NCI-H226 (cell line): ENCODE measurements at places on chromosomes 1 and 21.
A peak's percentile ranks its signal among the peaks of the same experiment; 100 is the strongest.

GRCh38 chr1:204377800-204378668 is 18.3 kb upstream of the PLEKHA6 start:
- no peak for DNase-seq

DNA sequence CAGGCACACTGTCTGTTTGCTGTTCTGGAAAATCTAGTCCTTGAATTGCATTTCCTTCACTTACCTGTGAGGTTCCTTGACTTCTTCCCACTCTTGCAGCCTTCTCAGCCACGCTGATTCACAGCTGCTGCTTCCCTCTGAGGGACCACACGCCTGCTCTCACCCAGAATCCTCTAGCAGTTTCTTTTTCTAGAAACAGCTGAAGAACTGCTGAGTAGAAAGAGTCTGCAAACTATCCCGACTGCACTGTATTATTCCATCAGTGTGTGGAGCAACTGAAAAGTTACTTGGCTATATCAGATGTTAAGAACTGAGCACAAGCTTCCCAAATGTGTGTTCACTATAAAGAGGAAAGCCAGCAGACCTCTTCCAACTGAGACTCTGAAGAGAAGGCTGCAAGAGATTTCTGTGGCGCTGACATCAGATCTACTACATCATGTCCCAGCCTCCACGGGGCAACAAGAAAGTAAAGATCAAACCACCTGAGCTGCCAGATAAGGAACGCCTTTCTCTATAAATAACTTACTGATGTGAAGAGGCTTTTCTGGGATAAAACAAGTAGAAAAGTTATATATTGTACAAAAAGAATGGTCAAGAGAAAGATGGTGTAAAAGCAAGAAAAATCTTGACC is 226.6 kb downstream of the RERE start:
- no peak for DNase-seq

- no peak for DNase-seq
Observed at GRCh38 chr21:40244981-40245380, 377.7 kb downstream of the PCP4 start.

- peak; percentile 39 for DNase-seq
Observed at GRCh38 chr1:206912445-206913095, 9.2 kb downstream of the FCMR start.

DNA sequence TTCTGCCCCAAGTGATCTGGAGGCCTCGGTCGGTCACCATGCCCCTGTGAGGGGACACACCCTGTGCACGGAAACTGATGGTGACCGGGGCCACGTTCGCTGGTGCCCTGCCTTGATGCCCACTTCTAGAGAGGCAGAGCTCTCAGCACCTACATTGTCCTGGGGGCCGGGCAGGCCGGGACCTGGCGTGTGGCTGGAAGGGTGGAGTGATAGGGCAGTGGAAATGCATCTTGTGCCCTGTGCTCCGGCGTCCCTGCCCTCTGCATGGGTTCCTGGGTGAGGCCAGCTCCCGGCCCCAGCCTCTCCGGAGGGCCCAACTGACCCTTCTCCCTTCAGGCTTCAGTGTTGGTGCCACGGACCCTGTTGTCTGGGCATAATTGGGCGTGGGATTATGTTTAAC is 11.0 kb upstream of the UMODL1 start:
- no peak for DNase-seq

DNA sequence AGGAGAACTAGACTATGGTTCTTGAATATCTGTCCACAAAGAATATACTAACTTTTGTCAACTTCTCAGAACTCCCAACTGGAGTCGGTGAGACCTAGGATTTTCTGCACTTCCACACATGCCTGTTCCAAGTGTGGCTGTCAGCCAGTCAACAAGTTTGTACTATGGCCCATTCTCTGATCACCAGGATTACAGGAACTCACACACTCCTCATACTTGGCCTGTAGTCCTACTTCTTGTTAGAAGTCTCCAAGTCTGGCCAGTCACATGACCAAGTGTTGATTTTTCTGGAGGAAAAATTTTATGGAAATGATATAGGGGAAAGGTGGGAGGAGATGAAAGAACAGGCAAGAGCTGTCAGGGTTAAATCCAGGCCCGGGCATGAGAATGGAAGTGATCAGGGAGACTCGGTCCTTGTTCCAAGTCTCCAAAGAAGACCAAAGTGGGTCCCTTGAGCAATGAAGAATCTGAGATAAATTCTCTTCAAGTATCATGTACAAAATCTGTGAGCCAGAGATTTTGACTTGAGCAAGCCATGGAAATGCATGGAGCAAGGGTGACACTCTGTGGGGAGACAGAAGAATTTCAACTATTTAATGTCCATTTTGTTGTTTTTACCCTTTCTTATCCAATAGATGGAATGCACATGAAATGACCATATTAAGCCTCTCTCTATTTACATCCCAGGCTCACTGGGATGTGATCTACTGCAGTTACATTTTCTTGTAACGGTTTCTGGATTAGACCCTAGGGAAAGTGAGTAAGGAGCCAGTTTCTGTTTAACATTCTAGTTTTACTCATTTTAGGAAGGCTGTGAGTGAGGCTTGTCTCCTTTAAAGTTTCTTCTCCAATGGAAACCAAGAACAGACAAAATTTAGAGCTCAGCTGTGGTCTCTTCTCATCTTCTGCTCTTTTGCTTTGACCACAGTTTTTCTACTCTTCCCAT is 320.9 kb downstream of the ASTN1 start:
- DNase-seq = no peak

GRCh38 chr1:78153092-78153736 is 107.4 kb downstream of the GIPC2 start:
- DNase-seq = no peak

DNA sequence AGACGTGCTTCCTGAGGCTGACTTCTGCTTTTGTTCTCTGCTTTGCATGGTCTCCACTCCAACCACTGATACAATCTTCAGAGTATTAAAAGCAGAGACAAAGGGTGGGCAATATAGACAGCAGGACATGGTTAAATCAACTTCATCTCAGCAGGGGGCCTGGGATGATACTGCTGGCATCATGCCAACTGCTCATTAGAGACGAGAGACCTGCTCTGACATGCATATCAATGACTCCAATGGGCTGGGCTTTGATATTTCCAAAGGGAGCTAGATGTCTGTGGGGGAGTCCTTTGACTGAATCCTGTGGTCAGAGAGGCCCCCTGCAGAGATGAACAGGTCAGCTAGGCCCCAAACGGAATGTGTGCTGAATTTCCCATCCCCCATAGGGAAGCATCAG is 106.6 kb downstream of the ACTL8 start:
- peak; percentile 51 for DNase-seq

DNA sequence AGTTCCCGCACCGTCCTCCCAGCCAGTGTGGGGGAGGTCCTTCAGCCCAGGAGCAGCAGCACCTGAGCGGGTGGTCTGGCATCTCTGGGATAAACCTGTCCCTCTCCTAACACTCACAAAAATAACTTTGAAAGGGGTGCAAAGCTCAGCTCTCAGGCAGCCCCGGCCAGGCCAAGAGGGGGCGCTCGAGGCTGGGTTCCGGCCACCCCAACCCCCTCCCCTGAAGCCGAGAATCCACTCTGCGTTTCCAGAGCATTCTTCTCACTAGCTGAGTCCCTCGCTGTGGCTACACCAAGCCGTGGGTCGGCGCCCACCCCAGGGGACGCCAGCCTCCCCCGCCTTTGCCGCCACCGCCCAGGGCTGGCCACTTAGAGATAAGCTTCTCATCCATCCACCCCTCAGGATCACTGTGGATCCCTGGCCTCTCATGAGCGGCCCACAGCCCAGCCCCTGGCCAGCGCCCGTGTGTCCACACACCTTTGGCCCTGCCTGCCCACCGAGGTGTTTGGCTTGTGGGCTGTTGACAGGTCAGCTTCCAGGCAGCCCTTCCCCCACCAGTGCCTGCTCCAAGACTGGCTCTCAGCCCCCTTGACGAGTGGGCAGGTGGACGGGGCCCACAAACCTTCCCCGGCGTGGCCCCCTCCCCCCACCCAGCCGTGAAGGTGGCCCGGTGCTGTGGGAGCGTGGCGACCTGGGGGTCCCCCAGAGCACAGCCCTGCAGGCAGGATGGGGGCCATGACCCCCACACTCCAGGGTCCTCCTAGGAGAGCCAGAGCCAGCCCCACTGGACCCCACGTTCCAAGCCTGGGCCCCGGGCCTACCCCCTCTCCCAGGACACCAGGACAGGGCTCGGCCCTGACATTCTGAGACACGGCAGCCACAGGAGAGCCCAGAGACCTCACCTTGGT is 1.9 kb downstream of the FTCD start:
- DNase-seq = peak; percentile 9

DNA sequence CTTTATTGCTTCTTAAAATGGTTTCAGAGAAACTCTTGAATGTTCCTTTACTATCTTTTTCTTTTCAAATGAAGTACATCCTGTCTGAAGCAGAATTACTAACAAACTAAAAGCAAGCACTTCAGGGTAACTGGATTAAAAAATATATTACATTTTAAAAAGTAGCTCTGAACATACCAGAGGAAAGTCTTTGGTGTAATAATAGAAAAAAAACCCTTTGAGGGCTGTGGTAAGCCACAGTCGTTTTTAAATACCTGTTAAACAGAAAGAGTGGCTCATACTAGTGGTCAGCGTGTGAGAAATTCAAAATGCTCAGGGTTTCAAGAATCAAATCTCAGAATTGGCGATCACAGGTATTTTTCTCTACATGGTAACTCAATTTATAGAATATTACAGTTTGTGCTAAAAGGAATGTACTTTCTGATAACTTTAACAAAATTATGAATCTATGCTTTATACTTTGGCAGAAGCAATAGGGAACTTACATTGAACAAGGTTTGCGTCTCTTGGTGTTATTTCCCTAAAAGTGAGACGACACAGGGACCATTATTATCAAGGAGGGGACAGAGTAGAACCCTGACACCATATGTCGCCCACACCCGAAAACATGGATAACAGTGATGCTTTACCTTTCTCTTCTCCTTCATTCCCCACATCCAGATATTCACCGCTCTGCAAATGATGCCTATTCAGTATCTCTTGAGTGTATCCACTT is 97.0 kb upstream of the DPH5 start:
- DNase-seq = no peak

DNA sequence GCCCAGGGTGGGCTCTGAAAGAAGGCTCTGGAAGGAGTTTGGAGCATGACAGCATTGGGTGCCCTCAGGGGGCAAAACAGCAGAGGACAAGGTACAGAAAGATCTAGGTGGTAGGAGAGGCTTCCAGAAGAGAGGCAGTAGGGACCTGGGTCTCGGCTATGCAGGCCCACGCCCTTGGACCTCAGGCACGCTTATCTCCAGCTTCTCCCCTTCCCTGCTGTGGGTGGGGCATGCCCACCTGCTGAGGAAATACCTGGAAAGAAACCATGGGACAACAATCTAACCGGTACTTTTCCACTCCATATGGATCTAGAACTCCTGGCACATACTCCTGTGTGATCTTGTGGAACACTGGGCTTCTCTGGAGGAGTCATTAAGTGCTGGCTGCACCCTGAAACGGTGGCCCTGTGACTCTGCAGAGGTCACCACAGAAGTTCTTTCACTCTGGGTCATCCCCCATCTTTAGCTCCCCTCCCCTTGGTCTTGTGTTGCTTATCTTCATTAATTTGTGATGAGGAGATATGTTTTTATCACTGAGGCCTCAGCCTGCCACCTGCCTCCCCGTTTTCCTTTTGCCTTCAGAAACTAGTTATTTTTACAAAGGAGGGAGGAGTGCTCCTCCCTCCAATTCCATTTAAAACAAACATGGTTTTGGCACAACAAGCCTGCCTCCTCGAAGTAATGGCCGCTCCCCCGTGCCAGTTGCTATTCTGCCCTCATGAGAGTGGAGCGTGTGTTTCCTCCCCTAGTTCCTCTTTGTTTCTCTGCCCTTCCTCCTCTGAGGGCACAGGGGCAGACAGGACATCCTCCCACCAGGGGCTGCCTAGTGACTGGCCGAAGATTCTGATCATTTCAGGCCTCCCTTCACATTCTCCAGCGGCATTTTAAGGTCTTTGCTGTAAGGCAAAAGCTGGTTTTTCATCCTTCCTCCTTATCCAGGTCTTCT is 78.0 kb upstream of the ATP5PO start:
- DNase-seq = no peak

- no peak for DNase-seq
Observed at GRCh38 chr1:231682779-231683178, 56.2 kb downstream of the DISC1 start.

GRCh38 chr1:54842206-54842915 is 41.2 kb upstream of the TTC22 start:
- DNase-seq = no peak

GRCh38 chr1:42239555-42239954 is 75.0 kb upstream of the GUCA2A start:
- DNase-seq = no peak

GRCh38 chr1:177809819-177810218 is 160.0 kb downstream of the SEC16B start:
- no peak for DNase-seq

GRCh38 chr1:11682287-11682771 is 1.4 kb upstream of the MAD2L2 start:
- no peak for DNase-seq

DNA sequence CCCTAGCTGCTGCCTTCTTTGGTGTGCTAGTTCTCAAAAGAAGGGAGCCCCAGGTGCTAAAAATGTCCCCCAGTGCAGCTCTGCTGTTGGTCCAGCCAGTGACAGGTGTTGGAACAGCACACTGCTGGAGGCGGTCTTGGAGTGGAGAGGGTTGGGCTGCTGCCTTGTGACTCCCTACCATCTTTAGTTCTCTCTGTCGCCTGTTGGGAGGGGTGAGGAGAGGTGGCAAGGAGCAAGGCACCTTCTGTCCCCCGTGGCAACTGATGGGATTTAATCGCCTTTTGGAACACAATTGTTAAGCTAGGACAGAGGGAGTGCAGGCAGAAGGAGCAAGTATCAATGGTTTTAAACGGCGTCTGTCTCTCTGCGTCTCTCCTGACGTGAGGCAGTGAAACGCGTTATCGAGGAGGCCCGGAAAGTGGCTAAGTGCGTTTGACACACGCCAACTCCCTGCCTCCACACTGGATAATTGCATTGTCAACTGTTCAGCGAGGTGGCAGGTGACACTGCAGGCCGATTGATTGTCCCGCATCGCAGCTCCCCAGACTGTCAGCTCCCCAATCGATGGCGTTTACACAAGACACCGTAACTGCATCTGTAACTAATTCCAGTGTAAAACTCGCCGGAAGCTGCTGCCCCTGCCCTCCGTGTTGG is 34.0 kb downstream of the TMEM53 start:
- no peak for DNase-seq

GRCh38 chr1:20725189-20726117 is 7.0 kb downstream of the SH2D5 start:
- DNase-seq = peak; percentile 66

DNA sequence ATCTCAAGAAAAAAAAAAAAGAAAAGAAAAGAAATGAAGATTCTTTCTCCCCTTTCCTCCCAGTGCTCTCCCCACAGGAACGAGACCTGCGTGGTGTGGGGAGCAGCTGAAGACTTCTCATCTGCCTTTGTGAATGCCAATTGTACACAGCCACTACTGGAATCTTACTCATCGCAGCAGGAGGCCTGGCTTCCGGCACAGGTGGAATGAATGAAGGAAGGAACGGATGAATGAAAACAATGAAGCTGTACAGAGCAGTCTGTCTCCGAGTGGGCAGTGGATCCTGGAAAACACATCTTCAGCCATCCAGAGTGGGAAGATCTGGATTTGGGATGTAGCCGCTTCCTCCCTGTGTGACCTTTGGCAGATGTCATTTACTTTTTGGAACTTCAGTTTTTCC is 64.9 kb downstream of the RUNX3 start:
- no peak for DNase-seq

- no peak for DNase-seq
Observed at GRCh38 chr21:37026499-37026898, 20.0 kb downstream of the RIPPLY3 start.
